AG04450 (cell line): ENCODE measurements at places on chromosomes 3 and 15.

DNA sequence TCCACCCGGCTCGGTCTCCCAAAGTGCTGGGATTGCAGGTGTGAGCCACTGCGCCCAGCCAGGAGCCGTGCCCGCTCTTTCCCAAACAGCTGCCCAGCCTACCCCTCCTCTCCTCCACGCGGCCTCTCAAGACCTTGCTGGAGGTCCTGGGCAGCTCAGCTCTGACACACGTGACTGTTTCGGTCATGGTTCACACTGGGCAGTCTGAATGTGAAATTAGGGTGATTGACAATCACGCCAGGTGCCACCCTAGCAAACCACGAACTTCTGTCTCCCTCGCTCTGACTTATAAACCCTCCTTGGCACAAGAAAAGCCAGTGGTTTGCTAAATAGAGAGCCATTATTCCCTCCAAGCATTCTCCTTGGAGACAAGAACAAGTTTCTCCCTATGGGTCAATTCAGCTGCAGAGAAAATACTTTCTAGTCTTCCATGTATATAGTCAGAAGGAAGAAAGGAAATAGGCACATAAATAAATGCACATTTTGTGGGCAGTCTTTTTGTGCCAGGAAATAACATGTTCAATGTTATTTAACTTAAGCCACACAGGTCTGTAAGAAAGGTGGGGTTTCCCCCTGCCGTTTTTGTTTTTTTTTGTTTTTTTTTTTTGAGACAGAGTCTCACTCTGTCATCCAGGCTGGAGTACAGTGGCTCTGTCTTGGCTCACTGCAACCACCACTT lies 121.9 kb upstream of the MEF2A start:
- DNase-seq, result no peak

- DNase-seq, result no peak
Measured at GRCh38 chr15:63025460-63025859, 17.1 kb upstream of the TPM1 start.

GRCh38 chr15:37046876-37047614 lies 53.3 kb downstream of the MEIS2 start:
- no peak for DNase-seq

- no peak for DNase-seq
Measured at GRCh38 chr15:59736181-59736580, 47.1 kb upstream of the BNIP2 start.

DNA sequence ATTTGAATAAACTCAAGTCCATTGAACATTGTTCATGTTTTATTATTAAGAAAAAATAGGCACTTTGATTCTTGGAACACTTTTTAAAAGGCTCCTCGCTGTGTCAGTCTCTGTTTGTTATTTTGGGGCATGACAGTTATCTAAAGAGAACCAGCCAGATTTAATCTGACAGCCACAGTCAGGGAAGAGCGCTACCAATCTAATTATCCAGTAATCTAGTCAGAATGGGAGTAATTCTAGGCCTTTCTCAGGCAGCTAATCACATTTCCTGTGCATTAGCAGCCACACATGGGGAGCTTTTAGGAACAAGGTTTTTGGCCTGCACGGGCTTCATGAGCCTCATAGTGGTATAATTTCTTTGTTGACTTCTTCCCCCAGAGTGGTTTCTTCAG lies 362.2 kb downstream of the RBMS3 start:
- DNase-seq, result no peak

GRCh38 chr3:63869940-63870614 lies 6.4 kb downstream of the ATXN7 start:
- no peak for DNase-seq

GRCh38 chr3:60669636-60670035 lies 581.6 kb downstream of the FHIT start:
- DNase-seq, result no peak

DNA sequence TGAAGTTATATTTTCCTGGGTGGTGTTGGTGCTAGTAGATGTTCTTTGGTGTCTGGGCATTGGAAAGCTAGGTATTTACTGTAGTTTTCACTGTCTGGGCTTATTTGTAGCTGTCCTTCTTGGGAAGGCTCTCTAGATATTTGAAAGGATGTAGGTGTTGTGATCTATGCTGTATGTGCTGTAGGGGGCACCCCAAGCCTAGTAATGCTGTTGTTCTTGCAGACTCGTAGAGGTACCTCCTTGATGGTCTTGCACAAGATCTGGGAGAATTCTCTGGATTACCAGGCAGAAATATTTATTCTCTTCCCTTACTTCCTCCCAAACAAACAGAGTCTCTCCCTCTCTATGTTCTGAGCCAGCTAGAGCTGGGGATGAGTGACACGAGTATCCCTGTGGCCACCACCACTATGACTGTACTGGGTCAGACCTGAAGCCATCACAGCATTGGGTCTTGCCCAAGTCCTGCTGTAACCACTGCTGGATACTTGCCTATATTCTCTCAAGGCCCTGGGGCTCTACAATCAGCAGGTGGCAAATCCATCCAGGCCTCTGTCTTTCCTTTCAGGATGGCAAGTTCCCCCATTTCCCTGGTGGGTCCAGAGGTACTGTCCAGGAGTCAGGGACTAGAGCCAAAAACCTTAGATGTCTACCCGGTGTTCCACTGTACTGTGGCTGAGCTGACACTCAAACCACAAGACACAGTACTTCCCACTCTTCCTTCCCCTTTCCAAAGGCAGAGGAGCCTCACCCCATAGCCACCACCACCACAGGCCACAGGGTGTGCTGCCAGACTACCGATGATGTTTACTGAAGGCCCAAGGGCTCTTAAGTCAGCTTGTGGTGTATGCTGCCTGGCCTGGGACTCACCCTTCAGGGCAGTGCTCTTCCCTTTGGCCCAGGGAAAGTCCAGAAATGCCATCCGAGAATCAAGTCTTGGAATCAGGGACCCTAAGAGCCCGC lies 195.2 kb upstream of the DPPA4 start:
- peak; percentile 82 for DNase-seq

DNA sequence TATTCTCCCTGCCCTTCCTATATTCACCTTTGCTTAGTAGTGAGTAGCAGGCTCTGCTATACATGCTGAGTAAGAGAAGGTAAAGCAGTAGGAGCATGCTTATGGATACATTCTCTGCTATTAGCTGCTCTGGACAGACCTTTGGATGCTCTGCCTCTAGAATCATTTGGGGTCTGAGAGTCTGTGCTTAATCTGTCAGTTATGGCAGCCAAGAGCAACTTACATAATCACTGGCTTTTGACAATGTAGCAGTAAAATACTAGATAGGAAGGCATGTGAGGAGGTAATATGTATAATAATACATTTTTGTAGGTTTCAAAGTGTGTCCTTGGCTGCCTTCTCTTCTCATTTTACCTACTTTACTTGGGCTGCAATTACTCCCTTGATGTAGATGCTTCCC lies 277.7 kb downstream of the GAP43 start:
- no peak for DNase-seq

- no peak for DNase-seq
Measured at GRCh38 chr15:56996093-56996492, 77.6 kb downstream of the TCF12 start.

- DNase-seq, result no peak
Measured at GRCh38 chr3:194664857-194665256, 7.1 kb downstream of the LSG1 start.

DNA sequence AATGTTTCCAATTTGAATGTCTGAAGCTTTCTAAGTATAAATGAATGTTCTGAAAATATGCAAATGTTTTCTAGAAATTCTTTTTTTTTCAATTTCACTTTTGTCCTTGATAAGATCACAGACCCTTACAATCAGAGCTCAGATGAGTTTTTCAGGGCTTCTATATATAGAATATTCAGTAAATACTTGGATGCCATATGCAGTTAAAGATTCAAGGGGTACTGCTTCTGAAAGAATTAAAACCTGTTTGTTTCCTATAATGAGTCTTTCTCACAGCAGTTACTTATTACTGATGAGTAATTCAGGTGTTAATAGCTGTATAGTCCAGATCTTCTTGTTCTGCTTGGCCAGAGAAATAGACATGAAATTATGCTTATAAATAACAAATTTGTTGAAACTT lies 812.6 kb downstream of the ZPLD1 start:
- no peak for DNase-seq

GRCh38 chr3:53744351-53744750 lies 101.9 kb downstream of the CHDH start:
- no peak for DNase-seq

GRCh38 chr3:160929595-160929994 lies 173.6 kb downstream of the PPM1L start:
- no peak for DNase-seq

DNA sequence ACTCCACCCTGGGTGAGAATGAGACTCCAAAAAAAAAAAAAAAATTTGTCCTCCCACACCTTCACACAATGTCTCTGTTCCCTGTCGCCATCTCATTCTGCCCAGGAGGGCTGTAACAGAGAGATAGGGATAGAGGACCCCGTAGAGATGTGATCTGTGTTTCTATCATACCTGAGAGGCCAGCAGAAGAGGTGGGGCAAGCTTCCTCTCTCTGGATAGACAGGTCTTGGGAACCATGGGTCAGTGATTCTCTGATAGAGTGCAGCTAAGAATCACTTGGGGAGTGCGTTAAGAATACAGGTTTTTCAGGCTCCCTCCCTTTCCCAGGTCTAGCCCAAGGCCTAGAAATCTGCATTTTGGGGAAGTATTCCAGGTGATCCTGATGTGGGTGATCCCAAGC lies 8.3 kb downstream of the CA12 start:
- DNase-seq, result no peak

DNA sequence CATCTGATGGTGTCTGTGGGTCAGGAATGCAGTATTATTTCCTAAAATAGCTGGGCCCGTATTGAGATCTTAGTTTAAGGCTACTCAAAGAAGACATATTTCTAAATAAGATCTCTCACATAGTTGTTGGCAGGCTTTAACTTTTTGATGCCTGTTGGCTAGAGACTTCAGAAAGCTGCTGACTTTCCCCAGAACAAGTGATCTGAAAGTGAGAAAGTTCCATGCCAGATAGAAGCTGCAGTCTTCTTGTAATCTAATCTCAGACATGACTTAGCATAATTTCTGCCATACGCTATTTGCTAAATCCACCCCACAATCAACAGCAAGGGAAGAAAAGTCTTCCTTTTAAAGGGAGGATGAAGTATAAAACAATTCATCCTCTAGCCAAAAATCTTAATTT lies 867.1 kb downstream of the IGSF11 start:
- no peak for DNase-seq

- peak; percentile 81 for DNase-seq
Measured at GRCh38 chr3:133644768-133645167, 17.0 kb downstream of the TOPBP1 start.

DNA sequence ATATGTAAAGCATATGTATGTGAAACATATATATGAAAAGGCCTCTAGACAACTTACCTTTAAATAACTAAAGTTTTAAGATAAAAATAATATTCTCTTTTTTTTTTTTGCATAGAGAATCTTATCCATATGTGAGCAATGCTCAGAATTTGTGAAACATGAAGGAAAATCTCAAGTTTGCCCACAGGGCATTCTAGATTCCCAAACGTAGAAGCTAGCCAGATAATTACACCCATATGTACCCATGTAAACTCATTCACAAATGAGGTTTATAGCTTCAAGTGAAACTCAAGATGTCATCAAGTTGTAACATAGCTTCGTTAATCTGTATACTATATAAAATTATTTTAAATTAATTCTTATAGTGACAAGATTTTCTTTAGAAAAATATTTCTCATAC lies 537.3 kb upstream of the NR2F2 start:
- DNase-seq, result no peak

- DNase-seq, result no peak
Measured at GRCh38 chr3:76063811-76064210, 278.5 kb upstream of the ZNF717 start.

DNA sequence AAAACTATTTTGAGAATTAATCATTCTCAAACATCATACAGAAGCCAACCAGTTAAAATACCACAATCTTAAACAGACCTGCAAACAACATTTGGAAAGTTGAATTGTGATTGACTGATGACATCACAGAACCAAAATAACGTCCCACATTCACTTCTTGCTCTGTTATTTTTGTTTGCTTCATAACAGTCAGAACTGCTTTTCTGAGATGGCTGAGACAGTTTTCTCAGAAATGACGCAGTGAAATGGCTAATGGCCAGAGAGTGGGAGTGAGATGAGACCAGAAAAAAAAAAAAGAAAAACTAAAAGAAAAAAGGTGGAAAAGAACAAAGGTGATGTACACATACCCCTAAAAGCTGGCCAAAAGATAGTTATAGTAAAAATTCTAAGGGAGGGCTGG lies 1061.2 kb downstream of the FHIT start:
- DNase-seq, result no peak

GRCh38 chr3:194040516-194041273 lies 95.3 kb upstream of the HES1 start:
- DNase-seq, result no peak
